ENCODE measurements at places on chromosomes 2 and 18.

DNA sequence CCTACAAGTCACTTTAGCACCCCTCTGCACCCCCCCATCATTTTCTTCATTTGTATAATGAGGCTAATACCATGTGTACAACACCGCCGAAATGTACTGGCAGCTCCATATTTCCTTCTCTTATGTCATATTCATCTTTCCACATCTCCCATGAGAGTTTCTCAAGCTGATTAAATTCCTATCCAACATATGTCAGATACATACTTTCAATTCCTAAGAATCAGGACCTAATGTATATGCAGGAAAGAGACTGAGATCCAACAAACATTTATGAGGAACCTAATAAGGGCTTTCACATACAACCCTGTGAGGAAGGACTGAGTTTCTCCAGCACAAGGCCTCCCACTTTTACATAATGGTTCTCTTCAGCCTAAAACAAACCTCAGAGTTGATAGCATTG is 41.9 kb downstream of the PRKD3 start:
- no peak for DNase-seq

DNA sequence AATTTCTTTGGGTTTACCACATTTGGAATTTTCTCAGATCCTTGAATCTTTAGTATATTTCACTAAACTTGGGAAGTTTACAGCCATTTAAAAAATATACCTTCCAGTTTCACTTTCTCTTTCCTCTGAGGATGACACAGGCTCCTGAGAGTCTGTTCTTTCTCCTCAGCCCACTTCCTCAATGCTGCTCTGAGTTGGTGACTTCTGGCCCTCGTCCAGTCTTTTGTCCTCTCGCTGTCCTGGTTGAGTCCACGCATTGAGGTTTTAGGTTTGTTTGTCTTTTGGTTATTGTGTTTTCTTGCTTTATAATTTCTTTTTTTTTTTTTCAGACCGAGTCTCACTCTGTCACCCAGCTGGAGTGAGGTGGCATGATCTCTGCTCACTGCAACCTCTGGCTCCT is 40.7 kb upstream of the GALR1 start:
- DNase-seq: no peak

- DNase-seq: no peak
Measured at GRCh38 chr2:132384491-132385151, 32.0 kb upstream of the GPR39 start.

- no peak for DNase-seq
Measured at GRCh38 chr2:104502901-104503300, 351.0 kb upstream of the POU3F3 start.

DNA sequence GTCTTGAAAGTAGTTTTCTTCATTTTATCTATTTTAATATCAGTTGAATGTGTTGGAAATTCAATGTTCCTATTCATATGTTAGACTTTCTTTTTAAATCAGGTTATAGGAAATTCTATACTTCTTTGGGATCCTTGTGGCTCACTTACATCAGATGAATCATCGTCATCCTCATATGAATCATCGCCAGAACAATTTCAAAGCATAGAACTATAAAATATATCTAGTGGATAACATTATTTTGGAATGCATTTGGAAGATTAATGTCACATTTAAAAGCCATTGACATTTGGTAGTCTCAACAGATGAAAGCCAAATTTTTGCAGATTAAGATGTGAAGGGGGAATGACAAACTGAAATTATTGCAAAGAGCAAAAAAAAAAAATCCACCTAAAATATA is 94.1 kb downstream of the FAM161A start:
- no peak for DNase-seq

GRCh38 chr2:10076511-10076910 is 3.7 kb downstream of the CYS1 start:
- DNase-seq: no peak

DNA sequence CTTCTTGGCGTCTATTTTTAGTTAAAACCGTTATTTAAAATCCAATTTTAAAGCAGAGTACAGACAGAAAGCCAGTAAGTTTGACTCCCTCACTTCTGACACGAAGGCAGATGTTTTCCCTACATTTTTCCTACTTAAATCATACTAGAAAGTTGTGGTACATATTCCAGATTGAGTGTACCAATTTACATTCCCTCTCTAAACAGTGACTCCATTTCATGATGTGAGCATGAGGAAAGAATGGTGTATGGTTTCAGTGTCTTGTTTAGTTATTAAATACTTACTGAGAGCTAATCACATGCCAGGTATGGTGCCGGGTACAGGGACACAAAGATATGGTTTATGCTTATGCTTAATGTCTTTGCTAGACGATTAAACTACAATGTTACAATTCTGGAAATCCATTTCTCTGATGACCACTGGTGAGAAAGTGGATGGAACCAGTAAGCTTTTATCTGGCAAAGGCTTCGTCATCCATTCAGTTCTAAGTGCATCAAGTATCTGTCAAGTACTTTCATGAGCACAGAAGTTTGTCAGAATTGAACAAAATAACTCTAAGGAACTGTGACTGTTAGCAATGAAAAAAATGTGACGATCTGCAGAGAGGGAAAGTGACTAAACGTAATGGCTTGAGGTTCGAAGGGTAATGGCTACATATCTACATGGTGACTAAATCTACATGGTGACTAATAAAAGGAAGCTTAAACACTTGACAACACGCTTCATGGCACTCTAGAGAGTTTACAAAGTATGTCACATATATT is 25.7 kb downstream of the MAP4K3 start:
- DNase-seq: no peak

- peak; percentile 9 for DNase-seq
Measured at GRCh38 chr2:67255933-67256615, 141.1 kb upstream of the ETAA1 start.

DNA sequence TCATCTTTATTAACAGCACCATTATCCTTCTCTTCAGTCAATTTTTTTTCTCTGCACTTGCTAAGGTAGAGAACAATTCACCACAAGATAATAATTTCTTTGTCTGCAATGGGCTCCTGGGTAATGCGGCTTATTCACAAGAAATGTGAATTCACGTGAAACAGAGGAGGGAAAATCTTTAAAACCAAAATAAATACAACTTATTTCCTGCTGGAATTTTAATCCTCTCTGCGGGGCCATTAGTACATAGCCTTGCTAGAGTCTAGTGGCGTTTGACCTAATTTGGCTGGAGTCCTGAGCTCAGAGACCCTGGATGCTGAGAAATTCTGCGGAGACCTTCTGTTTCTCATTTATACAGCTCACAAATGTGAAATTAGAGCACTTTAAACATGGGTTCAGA is 319.3 kb upstream of the MMADHC start:
- no peak for DNase-seq

DNA sequence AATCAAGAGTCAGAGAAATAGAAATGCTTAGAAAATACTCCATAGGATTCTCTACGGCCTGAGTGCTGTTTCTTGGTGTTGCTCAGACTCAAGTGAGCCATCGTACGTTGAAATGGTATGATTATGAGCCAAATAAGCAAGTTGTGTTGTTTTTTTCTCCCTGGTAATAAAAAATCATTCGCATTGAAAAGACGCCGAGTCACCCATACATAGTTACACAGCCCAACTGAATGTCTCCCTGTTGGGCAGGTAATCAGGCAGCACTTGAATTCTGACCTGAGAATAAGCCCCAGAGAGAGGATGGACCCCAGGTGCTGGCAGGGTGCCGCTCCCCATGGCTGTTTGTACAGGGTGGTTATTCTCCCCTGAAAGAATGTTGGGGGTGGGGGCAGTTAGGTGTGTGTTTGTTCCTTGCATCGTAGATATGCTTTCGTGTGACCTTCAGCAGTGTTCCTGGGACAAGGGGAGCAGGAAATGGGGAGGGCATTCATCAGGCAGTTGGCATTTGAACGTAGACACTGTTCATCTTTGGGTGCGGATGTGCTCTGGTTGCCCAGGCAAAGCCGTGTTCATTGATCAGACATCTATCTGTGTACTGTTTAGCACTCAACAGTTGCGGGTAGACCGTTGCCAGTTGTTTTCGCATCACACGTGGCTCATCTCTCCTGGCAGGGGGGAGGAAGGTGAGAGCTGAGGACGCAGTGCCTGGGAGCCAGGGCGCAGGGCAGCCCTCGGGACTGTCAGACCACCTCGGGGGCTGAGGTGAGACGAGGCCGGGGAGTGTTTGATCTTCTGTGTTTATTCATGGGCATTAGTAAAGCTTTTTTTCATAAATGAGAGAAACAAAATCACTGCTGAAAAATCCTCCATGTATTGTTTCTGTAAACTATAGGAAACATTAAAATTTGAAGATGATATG is 27.3 kb downstream of the MTCL1 start:
- DNase-seq: no peak

DNA sequence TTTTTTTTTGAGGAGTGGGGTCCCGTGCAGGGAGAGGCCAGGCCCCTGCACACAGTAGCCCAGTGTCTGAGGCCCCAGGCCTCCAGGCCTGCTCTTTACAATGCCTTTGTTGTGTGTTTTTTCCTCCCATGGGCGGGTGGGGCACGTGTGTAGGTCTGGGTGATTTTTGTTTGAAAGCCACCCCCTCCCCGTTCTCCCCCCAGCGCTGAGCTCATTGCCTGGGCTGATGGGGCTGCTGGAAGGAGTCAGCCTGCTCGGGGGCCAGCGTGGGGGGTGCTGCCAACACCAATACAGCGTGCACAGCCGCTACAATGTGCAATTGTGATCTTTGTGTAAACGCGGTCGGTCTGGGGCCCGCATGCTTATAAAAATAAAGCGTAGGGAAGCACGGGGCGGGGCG is 142.7 kb downstream of the DYSF start:
- DNase-seq: no peak

DNA sequence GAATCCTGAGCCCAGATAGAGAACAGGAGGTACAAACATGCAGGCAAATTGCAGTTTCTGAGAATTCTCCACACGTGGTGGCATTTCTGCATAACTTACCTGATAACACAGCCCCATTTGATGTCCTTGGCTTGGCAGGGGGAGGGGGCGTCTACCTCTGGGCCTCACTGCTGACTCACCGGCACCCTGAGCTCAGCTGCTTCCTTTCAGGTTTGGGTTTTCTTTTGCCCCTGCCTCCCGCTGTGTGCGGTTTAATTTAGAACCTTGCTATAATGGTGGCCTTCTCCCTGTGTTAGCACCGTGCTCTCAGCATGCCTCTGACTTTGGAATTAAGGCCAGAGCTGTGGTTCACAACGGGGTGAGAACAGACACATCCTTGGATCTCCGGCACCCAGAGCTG is 4.4 kb downstream of the CTIF start:
- no peak for DNase-seq

- peak; percentile 42 for DNase-seq
Measured at GRCh38 chr18:33751613-33752221, 173.7 kb downstream of the ASXL3 start.

GRCh38 chr2:99571954-99572353 is 82.1 kb upstream of the REV1 start:
- no peak for DNase-seq

- no peak for DNase-seq
Measured at GRCh38 chr18:62325806-62326645, 916 bp downstream of the TNFRSF11A start.
